Astrocyte (in vitro differentiated cells and primary cell): ENCODE measurements at places on chromosomes 7 and 10. TPM values are rescaled to one million over a fixed set of nuclear protein-coding genes. Genes with fewer than 3 reads are reported as not detected.

The PLAC9 gene
- 1.5 and 2.3 TPM in 2 replicates for total RNA-seq

The HHEX gene
- not detected in 2 replicates for total RNA-seq

The MOGAT3 gene
- not detected in 2 replicates for total RNA-seq

The HABP2 gene
- total RNA-seq = not detected in 2 replicates

The PRF1 gene
- total RNA-seq = 0.14 and 0.16 TPM in 2 replicates

The MYH16 gene
- 0.11 and 0.24 TPM in 2 replicates for total RNA-seq

The ACBD7 gene
- 0.36 and 0.79 TPM in 2 replicates for total RNA-seq

The OPALIN gene
- not detected in 2 replicates for total RNA-seq

The FLNC gene
- 308 and 364 TPM in 2 replicates for total RNA-seq

The ADRB1 gene
- 0.62 and 1.3 TPM in 2 replicates for total RNA-seq

The CCL26 gene
- not detected in 2 replicates for total RNA-seq

The CUBN gene
- 2.7 and 3.5 TPM in 2 replicates for total RNA-seq

The SPDYE11 gene
- not detected in 2 replicates for total RNA-seq

The VPS37D gene
- total RNA-seq = 2.9 and 3.6 TPM in 2 replicates

The XRCC2 gene
- 1.2 and 1.6 TPM in 2 replicates for total RNA-seq

The VSTM4 gene
- 1.1 and 1.8 TPM in 2 replicates for total RNA-seq

The ZNF32 gene
- 19.2 and 19.7 TPM in 2 replicates for total RNA-seq

The URGCP gene
- 23.0 and 24.0 TPM in 2 replicates for total RNA-seq

The IDE gene
- total RNA-seq = 31.4 and 35.9 TPM in 2 replicates

The SKIDA1 gene
- 5.9 and 7.8 TPM in 2 replicates for total RNA-seq

The CTTNBP2 gene
- total RNA-seq = 3.5 and 4.9 TPM in 2 replicates

The ERVW-1 gene
- 0.19 TPM in 1 of 2 replicates, not detected in the other for total RNA-seq

The ASZ1 gene
- total RNA-seq = not detected in 2 replicates

The GFRA1 gene
- 12.7 and 24.2 TPM in 2 replicates for total RNA-seq

The PRKG1 gene
- 2.8 and 3.1 TPM in 2 replicates for total RNA-seq

The TRIM56 gene
- total RNA-seq = 24.2 and 24.4 TPM in 2 replicates

The ATG9B gene
- total RNA-seq = 1.8 and 2.2 TPM in 2 replicates

The GRID2IP gene
- 0.07 and 0.09 TPM in 2 replicates for total RNA-seq

The CFAP43 gene
- total RNA-seq = 0.24 and 0.27 TPM in 2 replicates

The RSPH10B2 gene
- total RNA-seq = 0.29 and 0.59 TPM in 2 replicates

The MET gene
- total RNA-seq = 7.9 and 8.2 TPM in 2 replicates

The DMBT1 gene
- total RNA-seq = not detected in 2 replicates

The GPR37 gene
- 9.0 and 9.8 TPM in 2 replicates for total RNA-seq

The BTBD16 gene
- 0.26 TPM in 1 of 2 replicates, not detected in the other for total RNA-seq

The ELN gene
- total RNA-seq = 0.75 and 0.89 TPM in 2 replicates
